Foreskin keratinocyte (primary cell): ENCODE measurements at places on chromosomes 2 and 18. TPM values are rescaled to one million over a fixed set of nuclear protein-coding genes. Genes with fewer than 3 reads are reported as not detected.

DNA sequence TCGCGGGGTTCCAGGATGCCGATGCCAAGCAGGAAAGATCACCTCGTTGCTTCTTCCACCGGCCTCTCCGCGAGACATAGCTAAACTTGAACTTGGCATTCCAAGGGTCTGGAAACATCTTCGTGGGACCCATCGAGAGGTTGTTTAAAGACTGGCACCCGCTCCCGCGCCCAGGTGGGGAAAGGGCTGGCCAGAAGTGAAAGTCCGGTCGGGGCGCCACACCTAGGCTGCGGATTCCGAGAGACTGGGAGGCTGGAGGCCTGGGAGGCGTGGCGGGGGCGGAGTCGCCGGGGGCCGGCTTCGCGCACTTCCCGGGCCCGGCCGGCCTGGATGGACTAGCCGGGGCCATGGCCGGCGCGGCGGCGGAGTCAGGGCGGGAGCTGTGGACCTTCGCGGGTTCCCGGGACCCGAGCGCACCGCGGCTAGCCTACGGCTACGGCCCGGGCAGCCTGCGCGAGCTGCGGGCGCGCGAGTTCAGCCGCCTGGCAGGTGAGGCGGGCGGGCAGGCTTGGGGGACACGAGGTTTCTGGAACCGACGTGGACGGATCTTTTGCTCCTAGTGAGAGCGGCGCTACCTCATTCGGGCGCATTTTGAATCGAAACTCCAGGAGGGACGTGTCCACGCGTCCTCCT lies at the start of gene MOCOS:
TSS of gene MOCOS (plus strand) at position 305 of the 633 bp plus-strand sequence. CDS start at position 348, 43 bp downstream.
- peak; percentile 25 for DNase-seq

- no peak for DNase-seq
Measured at GRCh38 chr18:22980394-22980793, 47.3 kb downstream of the RBBP8 start.

- no peak for DNase-seq
Measured at GRCh38 chr2:223383315-223383714, 218.8 kb downstream of the SCG2 start.

DNA sequence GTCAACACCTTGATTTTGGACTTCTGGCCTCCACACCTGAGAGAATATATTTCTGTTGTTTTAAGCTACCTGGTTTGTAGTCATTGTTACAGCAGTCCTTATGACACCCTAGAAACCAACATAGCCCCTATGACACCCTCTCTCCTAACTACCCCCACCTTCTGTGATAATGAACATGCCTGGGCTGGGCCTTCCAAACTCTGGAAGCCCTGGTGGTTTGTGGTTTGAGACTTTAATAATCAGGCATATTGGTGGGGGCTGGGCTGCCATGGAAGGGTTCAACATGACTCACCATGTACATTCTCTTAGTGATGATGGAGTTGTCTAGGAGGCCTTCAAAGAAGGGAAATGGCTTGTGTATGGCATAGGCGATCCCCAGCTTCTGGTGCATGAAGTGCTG lies 3.3 kb downstream of the SP110 start:
- DNase-seq, result peak; percentile 52

GRCh38 chr2:120551522-120551921 lies 184.1 kb upstream of the GLI2 start:
- DNase-seq, result no peak

DNA sequence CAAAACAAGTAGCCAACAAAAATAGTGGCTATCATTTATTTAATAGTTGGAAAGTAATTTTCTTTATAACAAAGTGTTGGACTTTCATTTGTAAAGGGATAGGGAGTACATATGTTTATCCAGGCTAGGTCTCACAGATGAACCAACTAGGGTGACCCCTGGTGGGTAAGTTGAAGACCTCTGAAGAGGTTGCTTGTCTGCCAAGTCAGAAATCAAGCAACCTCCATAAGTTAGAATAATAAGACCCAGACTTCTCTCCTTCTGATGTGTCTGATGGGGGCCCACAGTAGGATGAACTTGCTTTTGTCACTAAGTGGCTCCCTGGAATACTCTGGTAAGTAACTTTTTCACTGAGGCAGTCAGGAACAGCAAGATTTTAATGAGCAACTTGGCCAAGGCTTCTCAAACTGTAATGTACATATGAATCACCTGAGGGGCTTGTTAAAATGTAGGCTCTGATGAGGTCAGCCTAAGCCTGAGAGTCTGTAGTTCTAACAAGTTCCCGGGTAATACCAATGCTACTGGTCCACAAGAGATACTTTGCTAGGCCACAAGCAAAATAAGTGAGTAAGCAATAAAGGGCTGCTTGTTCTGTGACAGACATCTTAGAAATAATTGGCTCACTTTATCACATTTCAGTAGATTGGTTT lies 319.6 kb downstream of the PIK3C3 start:
- peak; percentile 23 for DNase-seq

DNA sequence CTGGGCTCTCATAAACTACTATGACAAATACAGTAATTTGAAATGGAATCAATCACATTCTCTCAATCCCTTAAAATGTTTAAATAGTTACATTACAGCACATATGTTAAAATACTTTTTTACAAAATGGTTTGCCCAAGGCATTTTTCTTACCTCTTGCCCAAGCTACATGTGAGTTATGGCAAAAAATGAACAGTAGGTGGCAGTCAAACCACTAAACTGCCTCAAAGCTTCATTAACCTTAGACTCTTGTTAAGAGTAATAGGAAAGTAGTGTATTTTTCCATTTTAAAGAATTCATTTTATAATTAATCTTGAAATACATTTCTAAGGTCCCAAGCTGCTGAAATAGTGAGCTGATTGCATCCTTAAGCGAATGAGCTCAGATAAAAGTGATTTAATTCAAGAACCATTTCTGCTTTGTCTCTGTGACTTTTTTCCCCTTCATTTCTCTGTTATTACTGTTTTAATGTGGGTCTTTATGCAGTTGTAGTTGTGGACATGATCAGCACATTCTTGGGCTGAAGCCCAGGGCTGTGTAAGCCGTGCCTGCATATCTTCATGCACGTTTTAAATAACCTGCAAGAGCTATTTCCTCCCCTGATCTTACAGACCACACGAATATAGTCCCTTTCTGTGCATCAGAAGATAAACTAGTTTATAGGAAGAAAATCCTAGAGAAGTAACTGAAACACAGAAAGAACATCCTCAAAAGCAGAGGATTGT lies 311.8 kb downstream of the LNPK start:
- peak; percentile 19 for DNase-seq

GRCh38 chr2:219001577-219002394 lies 8.6 kb upstream of the CRYBA2 start:
- DNase-seq, result peak; percentile 50

GRCh38 chr18:32684940-32685339 lies 87.9 kb downstream of the KLHL14 start:
- DNase-seq, result no peak

- DNase-seq, result no peak
Measured at GRCh38 chr18:35157181-35157580, 83.7 kb upstream of the ZNF397 start.

Gene HJURP
- polyA plus RNA-seq, result 22.2 and 27.5 TPM in 2 replicates

GRCh38 chr2:37326285-37326684 lies 1.7 kb upstream of the PRKD3 start:
- no peak for DNase-seq

DNA sequence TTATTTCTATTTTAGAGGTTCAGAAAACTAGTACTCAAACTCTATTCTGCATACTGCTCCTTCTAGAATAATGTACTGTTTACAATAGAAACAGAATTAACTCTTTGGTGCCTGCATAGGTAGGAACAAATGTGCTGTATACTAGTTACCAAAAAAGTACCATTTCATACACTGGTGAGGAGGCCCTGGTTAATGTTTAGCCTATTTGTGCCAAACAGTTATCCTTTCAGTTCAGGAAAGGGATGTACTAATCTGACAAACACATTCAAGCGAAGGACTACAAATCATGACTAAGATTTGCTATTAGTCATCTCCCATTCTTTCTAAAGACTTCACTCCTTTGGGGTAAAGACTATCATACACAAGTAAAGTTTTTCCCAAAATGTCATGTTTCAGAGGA lies 47.4 kb downstream of the EXOC6B start:
- no peak for DNase-seq

DNA sequence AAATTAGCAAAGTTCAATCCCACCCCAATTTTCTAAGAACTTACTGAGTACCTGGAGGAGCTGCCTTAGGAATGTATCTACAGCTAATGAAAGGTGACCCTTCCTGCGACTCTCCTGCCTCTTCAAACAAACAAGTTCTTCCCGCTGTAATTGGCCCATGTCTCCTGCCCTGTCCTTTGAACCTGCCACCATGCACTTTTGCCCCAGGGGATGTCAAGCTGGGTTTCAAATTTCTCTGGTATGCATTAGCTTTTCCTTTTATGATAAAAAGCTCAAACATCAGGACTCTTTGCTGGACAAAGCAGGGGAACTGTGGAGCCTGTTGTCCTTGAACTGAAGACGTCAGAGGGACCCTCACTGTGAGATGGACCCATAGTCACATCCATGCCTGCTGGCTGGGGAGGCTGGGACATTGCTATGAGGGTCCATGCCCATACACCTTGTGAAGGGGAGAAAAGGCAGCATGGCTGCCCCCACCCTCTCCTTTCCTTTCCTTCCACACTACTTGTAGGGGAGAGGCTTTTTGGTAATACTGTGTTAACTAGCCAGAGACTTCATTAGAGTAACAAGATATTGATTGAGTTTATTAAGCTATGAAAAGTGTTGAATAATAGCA lies 210.7 kb upstream of the COPS8 start:
- DNase-seq, result no peak

- no peak for DNase-seq
Measured at GRCh38 chr2:235599596-235600338, 105.9 kb downstream of the AGAP1 start.

DNA sequence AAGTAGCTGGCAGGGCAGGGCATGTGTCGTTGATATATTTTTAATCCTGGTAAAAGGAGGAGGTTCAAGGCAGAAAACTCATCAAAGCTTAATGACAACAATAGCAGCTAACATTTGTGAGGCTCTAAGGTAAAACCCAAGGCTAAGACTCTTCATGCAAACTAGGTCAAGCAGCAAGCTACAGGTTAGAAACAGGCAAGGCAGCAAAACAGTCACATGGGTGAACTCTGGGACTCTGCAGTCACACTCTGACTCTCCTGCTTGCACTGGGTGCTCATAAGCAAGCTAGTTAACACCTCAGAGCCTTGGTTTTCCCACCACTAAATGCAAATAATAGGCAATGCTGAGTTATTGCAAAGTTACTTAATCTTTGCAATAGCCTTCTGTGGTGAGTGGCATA lies 7.9 kb downstream of the IL1RN start:
- DNase-seq, result no peak

- DNase-seq, result no peak
Measured at GRCh38 chr18:3223356-3223755, 3.6 kb upstream of the MYOM1 start.

DNA sequence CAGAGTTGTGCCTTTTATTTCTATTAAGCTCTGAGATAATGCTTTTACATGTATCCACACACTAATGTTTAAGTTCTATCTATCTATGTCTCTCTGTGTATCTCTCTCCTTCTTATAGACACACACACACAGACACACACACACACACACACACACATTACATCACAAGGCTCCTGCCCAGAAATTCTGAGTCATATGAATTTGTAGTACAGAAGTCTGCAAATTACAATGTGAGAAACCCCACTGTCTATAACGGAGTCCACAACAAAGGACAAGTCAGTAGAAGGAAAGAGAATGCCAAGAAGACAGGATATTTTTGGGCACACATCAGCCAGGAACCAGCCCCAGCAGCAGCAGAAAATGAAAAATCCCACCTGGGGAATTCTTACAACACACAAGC lies 142.4 kb downstream of the EN1 start:
- DNase-seq, result peak; percentile 56

Gene PROC
- polyA plus RNA-seq, result 0.18 and 0.74 TPM in 2 replicates

DNA sequence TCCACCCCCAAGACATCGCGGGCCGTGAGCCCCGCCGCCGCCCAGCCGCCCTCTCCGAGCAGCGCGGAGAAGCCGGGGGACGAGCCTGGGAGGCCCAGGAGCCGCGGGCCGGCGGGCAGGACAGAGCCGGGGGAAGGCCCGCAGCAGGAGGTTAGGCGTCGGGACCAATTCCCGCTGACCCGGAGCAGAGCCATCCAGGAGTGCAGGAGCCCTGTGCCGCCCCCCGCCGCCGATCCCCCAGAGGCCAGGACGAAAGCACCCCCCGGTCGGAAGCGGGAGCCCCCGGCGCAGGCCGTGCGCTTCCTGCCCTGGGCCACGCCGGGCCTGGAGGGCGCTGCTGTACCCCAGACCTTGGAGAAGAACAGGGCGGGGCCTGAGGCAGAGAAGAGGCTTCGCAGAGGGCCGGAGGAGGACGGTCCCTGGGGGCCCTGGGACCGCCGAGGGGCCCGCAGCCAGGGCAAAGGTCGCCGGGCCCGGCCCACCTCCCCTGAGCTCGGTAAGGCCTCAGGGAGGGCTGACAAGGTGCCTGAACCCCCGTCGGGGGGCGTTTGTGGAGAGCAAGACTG lies 14.2 kb downstream of the SPEG start:
- no peak for DNase-seq

- no peak for DNase-seq
Measured at GRCh38 chr2:191703079-191703725, 25.3 kb downstream of the NABP1 start.

Gene WBP1
- 69.7 and 91.6 TPM in 2 replicates for polyA plus RNA-seq

Gene DSEL
- polyA plus RNA-seq, result 0.95 and 1.1 TPM in 2 replicates

DNA sequence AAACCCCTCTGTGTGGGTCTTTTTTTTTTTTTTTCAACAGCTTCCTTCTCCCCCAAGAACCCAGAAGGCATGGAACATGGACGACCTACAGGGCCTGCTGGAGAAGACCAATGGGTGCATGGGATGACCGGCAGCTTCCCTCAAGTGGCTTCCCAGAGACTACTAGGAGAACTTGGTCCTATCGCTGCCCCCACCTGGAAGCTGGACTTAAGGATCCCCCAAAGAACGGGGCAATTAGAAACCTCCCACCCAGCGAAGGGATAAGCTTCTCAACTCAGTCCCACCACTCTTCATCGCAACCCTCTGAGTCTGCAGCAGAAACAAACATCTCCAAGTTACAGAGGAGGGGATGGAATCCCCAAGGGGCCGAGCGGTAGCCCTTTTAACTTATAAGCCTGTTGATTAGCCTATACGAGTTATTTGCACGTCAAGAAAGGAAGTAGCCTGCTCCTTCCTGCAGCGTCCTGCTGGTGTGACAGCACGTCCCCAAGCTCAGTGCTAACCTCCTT lies 1.4 kb downstream of the ACTR1B start:
- DNase-seq, result no peak

DNA sequence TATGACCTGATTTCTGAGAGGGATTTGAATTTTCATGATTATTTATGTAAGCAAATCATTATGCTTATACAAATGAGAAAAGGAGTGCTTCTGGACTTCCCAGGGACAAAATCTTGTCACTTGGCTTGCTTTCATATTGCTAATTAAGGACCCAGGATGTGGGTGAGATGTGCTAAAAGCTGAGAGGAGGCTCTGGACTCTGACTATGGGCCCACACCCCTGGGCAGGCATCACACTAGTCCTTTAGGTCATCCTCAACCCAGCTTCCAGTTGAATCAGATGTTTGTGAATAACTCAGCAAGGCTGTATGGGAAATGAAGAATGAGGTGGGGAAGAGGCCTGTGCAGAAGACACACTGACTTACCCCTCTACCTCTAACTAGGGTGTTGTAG lies 11.9 kb downstream of the IL1B start:
- no peak for DNase-seq

GRCh38 chr2:148745151-148745851 lies 100.8 kb downstream of the EPC2 start:
- DNase-seq, result peak; percentile 68
